ENCODE measurements at places on chromosomes 3 and 15. TPM values are rescaled to one million over a fixed set of nuclear protein-coding genes. Genes with fewer than 3 reads are reported as not detected.
A peak's percentile ranks its signal among the peaks of the same experiment; 100 is the strongest.

The DHX30 gene
- 64.2 TPM for total RNA-seq

The SLC6A1 gene
- 0.43 TPM for total RNA-seq

The GOLGA8B gene
- total RNA-seq: 24.0 TPM

The COL6A5 gene
- total RNA-seq: 0.14 TPM

The RNF13 gene
- 57.8 TPM for total RNA-seq

DNA sequence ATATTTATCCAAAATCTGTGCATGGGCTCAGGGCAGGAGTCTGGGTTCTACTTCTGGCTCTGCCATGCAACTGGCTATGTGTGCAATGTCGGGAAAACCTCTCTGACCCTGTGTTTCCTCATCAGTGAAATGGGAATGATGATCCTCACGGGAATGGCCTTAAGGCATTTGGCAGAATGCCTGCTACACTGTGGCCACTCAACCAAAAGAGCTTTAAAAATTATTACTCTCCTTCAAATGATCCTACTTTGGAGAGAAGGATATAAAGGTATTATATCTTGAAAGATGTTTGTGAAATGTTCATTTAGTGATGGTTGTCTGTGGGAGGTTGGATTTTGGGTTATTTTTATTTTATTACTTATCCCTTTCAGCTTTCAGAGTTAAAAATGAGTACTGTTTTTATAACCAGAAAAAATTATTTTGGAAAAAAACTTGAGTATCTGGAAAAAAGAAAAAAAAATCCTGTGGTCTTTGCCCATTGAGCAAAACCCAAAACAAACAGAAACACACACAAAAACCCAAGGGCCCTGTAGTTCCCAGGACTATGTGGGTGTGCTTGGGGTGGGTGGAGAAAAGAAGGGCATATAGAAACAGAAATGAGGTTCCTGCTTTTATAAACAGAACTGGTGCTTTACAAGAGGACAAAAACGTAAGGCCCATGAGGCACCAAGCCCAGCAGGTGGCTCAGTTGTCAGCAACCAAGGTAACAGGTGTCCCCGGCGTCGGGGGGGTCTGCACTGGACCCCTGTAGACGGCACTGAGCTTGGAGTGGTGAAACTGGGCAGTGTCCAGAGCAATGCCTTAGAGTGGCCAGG lies 22.0 kb downstream of the RGMA start:
- H3K27me3 ChIP-seq: no peaks in the 10 kb centered on the region
- peak overlapping the region; percentile 31 for H3K4me3 ChIP-seq
- peaks cover 19% of the 10 kb centered on the region for H3K36me3 ChIP-seq
- peaks cover 61% of the 10 kb centered on the region for H3K4me1 ChIP-seq
- H3K27ac ChIP-seq: no peak overlapping the region

GRCh38 chr15:101023501-101024072 lies 104.4 kb downstream of the LRRK1 start:
- no peaks in the 10 kb centered on the region for H3K36me3 ChIP-seq
- H3K4me1 ChIP-seq: peaks cover 21% of the 10 kb centered on the region
- peak overlapping the region; percentile 55 for H3K4me3 ChIP-seq
- peaks cover 17% of the 10 kb centered on the region for H3K27me3 ChIP-seq

DNA sequence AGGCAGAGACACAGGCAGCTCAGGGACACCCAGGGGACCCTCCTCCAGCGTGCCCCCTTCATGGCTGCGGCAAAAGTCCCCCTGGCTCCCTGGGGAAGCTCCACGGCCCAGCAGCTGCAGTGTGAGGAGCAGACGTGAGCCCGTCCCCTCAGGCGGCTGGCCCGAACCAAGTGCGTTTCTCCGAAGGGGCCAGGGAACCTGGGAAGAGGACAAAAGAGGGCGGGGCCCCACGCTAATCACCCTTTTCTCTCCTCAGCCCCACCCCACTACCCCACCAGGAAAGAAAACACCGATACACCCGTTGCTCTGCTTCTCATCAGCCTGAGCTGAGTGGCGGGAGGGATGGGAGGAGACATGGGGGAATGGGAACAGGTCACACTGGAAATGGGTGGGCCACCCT lies at the start of gene MUC4:
Gene MUC4 (minus strand): TSS at position 174 of the 400 bp plus-strand sequence. CDS start 112 bp downstream, at position 62.
- no peak within 1 kb of the TSS for H3K27ac ChIP-seq
- peaks cover 4% of the 10 kb centered on the region for H3K4me1 ChIP-seq
- no peak for DNase-seq
- no peaks in the 10 kb centered on the region for H3K36me3 ChIP-seq
- H3K4me3 ChIP-seq: peak within 1 kb of the TSS; percentile 64
- peaks cover 20% of the 10 kb centered on the region for H3K27me3 ChIP-seq

- peak overlapping the region; percentile 32 for H3K4me3 ChIP-seq
- H3K27me3 ChIP-seq: no peaks in the 10 kb centered on the region
- no peak for DNase-seq
- H3K36me3 ChIP-seq: peaks cover 28% of the 10 kb centered on the region
Observed at GRCh38 chr3:172065967-172066762, 26.8 kb downstream of the FNDC3B start.
